ENCODE measurements at places on chromosomes 1 and 21.

DNA sequence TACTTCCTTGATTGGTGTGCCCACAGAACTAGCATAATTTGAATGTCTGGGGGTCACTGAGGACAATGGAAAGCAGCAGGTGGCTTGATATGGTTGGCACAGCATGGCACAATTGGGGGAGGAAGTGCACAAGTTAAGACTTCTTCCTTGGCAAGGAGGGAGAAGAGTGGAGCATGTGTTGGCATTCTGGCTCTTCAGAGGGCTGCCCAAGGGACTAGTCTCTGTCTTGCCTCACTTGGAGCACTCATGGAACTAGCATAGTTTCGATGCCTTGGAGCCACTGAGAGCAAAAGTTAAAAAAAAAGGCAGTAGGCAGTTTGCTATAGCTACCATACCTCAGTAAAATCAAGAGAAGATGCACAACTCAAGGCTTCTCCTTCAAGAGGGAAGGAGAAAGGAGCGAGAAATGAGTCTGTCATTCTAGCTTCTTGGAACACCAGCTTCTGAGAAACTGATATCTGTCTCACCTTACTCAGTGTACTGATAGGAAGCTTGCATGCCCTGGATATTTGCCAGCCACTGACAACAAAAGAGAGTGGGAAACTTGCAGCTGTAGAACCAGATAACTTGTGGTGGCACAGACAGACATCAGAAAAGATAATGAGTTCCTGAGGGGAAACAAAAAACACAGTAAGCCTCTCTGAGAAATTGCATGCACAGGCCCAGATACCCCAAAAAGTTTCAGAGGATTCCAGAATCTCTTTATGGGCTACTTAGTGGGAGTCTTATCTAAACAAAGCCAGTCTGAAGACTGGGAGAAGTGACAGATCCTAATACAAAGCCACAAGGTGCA lies 207.5 kb upstream of the SAMSN1 start:
- no peak for DNase-seq

DNA sequence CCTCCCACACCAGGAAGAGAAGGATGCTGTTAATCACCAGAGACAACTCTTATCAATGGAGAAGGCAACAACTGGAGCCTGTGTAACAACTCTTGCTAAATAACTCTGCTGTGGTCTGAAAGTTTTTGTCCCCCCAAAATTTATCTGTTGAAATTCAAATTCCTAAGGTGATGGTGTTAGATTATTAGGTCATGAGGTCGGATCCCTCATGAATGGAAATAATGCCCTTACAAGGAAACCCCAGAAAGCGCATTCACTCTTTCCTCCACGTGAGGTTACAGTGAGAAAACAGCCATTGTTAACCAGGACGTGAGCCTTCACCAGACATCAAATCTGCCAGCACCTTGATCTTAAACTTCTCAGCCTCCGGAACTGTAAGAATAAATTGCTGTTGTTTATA lies 141.9 kb upstream of the CXADR start:
- no peak for DNase-seq

DNA sequence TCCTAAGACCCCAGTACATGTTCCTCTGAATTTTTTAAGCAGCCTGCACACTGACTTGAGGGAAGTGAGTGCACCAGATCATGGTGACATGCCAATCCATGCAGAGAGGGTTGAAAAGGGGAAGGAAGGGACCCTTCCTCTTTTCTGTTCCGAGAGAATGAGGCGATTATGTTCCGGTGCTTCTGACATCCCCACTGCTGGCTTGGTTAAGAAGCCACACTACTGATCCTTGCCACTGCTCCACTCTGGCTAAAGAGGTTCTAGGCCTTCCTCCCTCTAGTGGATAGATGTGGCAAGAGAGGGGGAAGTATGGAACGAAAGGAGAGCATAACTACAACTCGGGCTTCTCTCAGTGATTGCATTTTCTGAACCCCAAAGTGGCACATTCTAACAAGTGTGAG lies 1.8 kb upstream of the CYB5R1 start:
- peak; percentile 54 for DNase-seq

- peak; percentile 26 for DNase-seq
Observed at GRCh38 chr1:157147906-157148700, 9.9 kb upstream of the ETV3 start.

DNA sequence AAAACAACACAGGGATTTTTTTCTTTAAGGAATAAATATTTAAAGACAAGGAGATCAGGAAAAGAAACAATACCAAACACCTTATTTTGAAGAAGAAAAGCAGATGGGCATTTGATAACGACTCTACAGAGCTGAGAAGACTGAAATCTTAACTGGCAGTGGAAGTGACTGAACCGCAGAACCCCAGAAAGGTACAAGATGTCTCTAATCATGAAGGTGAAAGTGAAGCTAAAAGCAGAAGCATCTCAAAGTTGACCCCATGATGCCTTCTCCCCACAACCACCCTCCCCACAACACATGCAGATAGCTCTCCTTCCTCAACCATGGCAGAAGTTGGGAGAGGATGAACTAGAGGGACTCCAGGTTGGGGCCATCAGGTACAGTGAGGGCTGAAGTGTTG lies 129.6 kb downstream of the ZNF648 start:
- no peak for DNase-seq

DNA sequence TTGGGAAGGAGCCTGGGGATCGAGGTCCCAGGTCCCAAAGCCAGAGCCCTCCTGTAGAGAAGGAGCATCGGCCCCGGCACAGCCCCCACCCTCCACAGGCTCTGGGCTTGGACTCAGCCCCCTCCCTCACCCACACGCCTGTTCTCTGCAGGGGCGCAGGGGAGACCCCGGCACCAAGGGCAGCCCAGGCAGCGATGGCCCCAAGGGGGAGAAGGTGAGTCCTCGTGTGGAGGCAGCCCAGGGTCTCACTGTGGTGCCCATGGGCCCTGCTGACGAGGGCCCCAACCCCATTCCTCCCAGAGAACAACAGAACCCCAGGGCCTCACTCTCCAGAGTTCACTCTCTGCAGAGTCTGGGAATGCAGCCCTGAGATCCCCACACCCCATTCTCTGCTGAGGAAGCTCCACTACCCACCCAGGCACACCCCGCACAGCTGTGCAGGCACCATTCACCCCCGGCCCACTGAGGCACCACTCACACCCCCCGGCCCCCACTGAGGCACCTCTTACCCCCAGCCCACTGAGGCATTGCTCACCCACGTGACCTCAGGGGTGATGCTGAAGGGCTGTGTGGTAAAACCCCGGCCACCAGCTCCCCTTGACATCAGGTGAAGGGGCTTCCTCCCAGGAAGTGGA lies 21.8 kb downstream of the COL6A2 start:
- DNase-seq, result no peak

GRCh38 chr21:34892209-34892608 lies 156.9 kb downstream of the RUNX1 start:
- DNase-seq, result no peak

DNA sequence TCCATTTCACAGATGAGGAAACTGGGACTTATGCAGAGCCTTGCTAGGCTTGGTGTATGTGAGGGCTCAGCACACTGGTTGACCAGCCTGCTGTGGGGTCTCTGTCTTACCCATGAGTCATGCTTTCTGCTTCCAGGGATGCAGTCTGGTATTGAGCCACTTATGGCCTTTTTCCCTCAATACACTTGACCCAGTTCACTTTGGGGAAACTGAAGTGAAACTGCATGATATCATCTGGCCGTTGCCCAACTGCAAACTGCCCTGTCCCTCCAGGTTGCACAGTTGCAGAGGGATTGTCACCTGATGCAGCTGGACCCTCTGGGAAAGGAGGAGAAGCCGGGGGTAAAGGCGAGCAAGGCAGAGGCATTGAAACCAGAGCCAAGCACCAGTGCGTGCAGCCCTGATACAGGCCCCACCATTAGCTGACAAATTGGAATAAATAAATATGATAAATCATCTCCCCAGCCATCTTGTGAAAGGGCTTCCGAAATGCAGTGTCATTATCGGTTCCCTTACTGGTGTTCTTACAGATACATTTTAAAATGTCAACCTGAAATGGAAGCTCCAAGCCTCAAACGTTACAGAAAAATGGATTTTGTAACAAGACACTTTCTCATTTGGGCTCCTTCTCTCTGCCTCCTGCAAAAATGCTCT lies 39.3 kb upstream of the DUSP10 start:
- DNase-seq, result no peak

DNA sequence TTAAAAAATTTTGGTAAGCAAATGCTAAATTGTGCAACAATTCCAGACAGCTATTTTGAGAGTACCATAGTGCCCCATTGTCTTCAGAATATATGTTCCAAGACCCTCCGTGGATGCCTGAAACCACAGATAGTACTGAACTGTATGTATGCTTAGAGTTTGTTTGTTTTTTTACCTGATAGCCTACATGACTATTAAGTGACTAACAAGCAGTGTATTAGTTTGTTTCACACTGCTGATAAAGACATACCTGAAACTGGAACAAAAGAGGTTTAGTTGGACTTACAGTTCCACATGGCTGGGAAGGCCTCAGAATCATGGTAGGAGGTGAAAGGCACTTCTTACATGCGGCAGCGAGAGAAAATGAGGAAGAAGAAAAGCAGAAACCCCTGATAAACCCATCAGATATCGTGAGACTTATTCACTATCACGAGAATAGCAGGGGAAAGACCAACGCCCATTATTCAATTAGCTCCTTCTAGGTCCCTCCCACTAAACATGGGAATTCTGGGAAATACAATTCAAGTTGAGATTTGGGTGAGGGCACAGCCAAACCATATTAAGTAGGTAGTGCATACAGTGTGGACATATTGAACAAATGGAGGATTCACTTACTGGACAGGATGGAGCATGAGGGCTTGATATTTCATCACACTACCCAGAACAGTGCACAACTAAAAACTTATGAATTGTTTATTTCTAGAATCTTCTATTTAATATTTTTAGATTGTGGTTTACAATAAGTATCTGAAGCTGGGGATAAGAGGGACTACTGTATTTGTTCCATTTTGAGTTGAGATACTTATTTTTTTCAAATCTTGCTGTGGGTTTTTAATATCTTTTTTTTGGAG lies 78.5 kb downstream of the LHX9 start:
- DNase-seq, result no peak

DNA sequence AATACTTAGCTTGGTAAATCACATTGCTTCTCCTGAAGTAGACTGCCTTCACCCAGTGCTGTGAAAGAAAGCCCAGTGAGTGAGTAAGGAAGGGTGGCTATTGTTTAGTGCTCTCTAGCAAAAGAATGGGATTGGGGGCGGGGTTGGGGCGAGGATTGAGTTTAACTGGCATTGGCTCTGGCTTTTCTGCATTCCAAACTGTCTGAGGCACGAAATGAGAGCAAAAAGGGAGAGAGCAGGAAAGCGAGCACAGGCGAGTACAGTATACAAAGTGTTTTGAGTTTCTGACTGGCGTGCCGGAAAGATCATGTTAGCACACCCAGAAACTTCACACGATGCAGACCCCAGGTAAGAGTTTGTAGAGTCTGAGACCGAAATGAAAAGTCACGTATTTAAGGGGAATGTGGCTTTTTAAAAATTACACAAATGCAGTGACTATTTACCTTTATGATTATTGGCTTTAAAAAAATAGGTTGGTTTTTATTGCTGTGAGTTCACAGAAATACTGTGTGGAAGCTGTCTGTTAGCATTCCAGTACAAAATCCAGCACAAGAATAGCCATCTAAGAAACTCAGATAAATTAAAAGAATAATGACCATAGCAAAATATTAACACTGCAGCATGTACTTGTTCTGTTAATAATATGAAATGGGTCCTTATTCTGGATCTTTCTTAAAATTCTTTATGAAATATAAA lies 155.4 kb downstream of the CLEC20A start:
- no peak for DNase-seq

DNA sequence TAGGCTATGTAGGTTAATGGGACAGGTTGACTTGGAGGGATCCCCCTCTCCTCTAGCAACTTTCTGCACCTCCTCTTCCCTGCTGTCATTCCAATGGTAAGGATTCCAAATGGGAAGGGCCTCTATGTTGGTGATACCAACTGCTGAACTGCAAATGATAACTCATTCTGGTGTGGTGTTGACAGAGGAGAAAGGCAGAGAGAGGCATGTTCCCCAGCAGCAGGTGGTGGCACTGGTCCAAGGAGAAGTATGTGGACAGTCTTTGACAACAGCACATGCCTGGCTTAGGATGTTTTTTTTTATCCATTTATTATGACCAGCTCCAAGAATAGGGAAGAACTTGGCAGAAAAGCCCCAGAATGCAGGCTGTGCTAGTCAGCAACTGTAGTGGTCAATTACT lies 19.6 kb upstream of the SPAG17 start:
- no peak for DNase-seq

DNA sequence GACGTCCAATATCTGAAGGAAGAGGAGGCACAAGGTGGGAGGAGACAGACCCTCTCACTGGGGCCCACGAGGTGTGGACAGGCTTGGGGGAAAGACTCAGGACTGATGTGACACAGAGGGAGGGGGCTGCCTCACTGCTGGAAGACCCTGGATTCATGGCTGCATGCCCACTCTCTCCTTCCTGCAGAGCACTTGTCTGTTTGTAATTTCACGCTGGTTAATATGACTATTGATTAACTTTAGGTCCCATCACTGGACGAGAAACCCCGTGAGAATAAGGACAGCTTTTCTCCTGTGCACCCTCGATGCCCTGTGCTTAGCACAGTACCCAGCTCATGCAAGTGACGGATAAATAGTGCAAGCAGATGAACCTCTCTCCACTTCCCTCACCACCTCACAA lies 35.1 kb downstream of the CACNA1S start:
- no peak for DNase-seq

DNA sequence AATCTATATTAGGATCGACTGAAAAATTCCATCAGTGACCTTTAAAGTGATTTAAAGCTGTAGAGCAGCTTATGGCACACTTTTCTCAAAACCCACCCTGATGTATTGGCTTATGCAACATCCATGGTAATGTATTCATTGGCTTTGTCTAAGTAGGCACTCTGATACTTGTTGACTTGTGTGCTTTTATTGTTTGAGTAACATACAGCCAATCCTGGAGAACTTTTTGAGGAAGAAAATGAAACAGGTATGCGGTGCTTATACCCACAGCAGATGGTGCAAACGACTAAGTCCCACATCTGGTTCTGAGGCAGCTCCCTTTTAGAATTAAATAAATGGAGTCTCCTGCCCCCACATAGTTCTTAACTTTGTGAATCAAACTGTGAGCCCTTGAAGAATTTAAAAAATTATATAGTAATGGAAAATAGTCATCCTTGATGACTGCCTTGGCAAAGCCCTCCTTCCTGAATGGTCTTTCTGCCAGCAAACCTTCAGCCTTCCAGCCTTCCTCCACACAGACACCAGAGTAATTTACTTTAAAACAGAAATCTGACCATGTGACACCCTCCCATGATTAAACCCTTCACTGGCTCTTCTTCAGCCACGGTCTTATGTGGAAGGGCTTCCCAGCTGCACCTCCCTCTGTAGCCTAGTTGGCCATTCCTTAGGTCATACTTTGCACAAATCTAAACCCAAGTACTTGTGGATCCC lies 116.0 kb downstream of the BCAR3 start:
- DNase-seq, result no peak

GRCh38 chr1:226912587-226913176 lies 27.4 kb upstream of the COQ8A start:
- DNase-seq, result peak; percentile 33

- no peak for DNase-seq
Observed at GRCh38 chr1:4848431-4848830, 194.0 kb downstream of the AJAP1 start.

DNA sequence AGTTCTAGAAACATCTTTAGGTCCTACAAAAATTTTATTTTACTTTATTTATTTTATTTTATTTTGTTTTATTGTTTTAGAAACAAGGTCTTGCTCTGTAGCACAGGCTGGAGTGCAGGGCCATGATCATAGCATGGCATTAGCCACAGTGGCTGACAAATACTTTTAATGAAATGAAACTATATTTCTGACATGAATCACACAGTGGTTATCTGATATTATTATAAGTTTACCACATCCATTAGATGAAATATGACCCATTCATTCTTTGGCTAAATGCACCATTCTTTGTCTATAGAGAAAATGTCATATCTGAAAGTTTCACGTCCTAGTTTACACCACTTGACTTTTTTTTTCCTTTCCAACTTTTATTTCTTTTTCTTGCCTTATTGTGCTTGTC lies 613.4 kb upstream of the ADAMTS5 start:
- DNase-seq, result peak; percentile 7
